H7 (cell line): ENCODE measurements at places on chromosomes 6 and 20. TPM values are rescaled to one million over a fixed set of nuclear protein-coding genes. Genes with fewer than 3 reads are reported as not detected.

Gene TRAPPC3L
- total RNA-seq = not detected in 2 replicates

Gene C20orf141
- total RNA-seq = not detected in 2 replicates

Gene BTN1A1
- 0.11 TPM in 1 of 2 replicates, not detected in the other for total RNA-seq

Gene TSHZ2
- total RNA-seq = 0.07 and 0.31 TPM in 2 replicates

Gene RBPJL
- total RNA-seq = not detected in 2 replicates

Gene COL11A2
- total RNA-seq = 0.48 and 0.67 TPM in 2 replicates

Gene TDRD6
- not detected in 2 replicates for total RNA-seq

Gene PIM1
- total RNA-seq = 89.7 and 93.6 TPM in 2 replicates
